ENCODE measurements at places on chromosomes 16 and 17. TPM values are rescaled to one million over a fixed set of nuclear protein-coding genes. Genes with fewer than 3 reads are reported as not detected.

DNA sequence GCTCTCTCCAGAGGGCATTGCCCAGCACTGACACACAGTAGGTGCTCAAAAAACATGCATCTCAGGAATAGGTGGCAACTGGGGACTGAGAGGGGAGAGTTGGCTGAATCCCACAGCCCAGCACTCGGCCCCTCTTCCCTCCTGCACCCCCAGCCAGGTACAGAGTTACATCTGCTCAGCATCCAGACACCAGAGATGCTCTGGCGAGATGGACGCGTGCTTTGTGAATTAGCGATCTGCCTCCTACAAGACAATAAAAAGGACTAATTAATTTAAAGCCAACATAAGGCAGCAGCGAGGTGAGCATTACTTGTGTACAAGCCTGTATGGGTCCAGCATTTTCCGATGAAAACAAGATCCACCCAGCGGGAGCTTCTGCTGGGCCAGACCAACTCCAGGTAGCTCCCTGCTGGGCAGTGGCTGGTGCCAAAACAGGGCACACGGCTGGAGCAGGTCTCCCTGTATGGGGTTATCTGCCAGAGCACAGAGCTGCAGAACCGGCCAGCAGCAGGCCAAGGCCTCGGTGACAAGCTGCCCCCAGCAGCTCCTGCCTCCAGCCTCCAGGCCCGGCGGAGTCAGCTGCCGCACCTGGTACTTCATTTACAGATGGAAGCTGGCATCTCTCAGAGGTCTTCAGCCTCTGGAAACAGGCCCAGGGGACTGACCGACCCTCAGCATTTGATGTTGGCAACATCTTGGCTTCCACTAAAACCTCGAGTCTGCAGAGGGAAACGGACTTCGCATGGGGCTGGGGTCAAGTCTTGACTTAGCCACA, 219.7 kb upstream of the SDK2 start:
- DNase-seq: no peak

GRCh38 chr16:65414284-65414984, 292.6 kb upstream of the CDH11 start:
- DNase-seq: no peak

GRCh38 chr17:4895657-4896331, 3.5 kb upstream of the C17orf107 start:
- DNase-seq: no peak

- DNase-seq: no peak
Observed at GRCh38 chr17:30091771-30092170, 24.8 kb upstream of the NSRP1 start.

- no peak for DNase-seq
Observed at GRCh38 chr17:29180788-29181160, 576 bp upstream of the MYO18A start.

- no peak for DNase-seq
Observed at GRCh38 chr16:58842746-58843145, 108.6 kb upstream of the GOT2 start.

Gene MYH10
- total RNA-seq: 6.7 TPM

Gene DNAAF8
- total RNA-seq: 0.31 TPM

DNA sequence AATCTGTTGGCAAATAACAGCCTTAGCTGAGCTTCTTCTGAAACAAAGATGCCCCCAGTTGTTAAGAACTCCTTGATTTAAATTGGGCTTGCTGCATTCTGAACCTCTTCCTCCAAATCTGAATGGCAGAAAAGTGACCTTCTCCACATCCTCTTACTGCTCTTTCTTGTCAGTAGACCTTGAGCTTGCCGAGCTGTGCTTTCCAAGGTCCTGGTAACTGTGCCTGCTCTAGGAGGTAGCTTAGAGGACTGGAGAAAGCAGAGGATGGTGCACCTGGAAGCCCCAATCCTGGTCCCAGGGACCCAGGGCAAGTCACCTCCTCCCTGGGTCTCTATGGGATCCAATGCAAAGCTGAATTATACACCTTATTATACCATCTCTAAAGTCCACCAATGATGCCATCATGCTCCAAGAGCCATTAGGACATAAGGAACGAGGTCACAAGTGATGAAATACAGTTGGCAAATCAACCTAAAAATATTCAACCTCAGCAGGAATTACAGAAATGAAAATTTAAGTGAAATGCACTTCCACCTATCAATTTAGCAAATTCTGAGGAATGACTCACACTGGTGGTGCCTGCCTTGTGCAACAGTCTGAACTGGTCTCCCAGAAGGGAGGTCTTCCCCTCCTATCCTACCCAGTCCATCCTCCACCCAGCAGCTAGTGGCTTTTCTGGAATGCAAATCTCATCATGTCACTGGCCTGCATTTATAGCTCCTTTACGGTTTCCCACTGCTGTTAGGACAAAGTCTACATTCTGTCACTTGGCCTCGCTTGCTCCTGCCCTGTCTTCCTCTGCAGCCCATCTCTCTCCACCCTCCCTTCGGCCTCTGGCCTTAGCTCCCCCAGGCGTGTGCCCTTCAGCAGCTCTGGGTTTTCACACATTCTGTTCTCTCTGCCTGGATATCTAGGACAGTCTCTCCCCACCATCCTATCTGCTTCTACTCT, 36.6 kb downstream of the TOM1L2 start:
- DNase-seq: no peak

GRCh38 chr16:85853547-85854545, 45.1 kb upstream of the IRF8 start:
- no peak for DNase-seq

All from CD8-positive, alpha-beta memory T cell (primary cell).